ENCODE measurements at places on chromosomes 6 and 20. TPM values are rescaled to one million over a fixed set of nuclear protein-coding genes. Genes with fewer than 3 reads are reported as not detected.
A peak's percentile ranks its signal among the peaks of the same experiment; 100 is the strongest.

GRCh38 chr20:23159947-23160318 lies 73.8 kb upstream of the CD93 start:
- peak; percentile 14 for DNase-seq

GRCh38 chr6:168498161-168498843 lies 57.3 kb downstream of the SMOC2 start:
- DNase-seq: no peak

DNA sequence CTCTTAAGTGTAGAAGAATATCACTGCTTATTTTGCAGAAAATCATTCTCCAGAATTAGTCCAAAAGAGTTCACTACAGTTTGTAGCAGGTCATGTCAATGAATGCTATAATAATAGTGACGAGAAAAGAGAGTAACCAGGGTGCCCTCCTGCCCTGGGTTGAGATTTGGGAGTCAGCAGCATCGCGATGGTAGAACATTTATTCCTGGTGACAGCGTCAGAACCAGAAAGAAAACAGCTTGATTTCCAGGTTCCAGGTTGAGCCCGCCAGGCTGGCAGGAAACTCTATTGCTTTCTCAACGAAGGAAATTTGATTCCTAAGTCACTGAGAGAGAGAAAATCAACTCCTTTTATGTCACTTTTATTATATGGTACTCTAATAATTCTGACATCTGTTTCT lies 550.3 kb downstream of the QKI start:
- no peak for DNase-seq

DNA sequence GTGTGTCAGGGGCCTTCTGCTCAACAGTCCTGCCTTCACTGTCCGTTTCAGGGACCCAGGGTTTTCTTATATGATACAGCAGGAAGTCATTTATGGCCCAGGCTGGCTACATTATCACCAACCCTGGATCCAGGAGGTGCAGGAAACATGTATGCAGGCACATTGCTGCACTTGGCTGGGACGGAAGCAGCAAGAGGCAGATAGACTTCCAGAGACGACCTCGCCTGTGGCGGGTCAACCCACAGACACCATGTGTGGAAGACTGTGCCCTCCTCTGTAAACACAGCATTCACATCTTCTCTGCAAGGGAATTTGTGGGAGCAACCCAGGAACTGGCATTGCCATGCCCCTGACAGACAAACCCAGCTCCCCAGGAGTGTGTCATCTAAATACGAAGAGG lies 43.7 kb downstream of the TBC1D7 start:
- no peak for DNase-seq

DNA sequence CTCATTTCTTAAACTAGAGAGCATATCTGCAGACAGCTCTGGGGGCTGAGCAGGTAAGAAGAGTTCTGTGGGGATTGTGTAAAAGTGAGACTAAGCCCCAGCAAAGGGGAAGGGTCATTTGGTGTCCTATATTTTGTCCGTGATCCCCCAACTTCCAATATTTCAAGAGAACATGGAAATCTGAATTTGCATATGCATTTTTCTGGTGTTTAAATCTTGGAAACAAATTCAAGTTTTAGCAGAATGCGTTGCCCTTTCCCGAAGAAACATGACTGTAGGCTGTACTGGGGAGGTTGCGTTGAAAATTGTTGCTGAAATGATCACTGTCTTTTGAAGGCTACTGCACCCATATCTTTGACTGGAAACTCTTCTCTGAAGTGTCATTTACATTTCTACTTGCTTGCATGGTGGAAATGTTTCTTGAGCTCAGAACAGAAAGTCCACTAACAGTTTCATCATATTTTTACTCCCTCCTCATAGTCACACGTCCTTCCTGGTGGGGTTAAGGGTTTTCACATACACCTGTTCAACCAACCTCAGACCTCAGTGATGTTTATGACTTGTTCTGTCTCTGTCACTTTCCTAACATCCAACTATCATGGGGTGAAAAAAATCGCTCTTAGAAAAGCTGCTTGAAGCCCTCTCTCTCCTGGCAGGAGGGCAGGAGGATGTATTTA lies 140.3 kb downstream of the BCAS1 start:
- no peak for DNase-seq

Gene NRSN1
- 1.1 TPM for total RNA-seq

Gene SLC17A3
- not detected for total RNA-seq

Gene FOXQ1
- 0.53 TPM for total RNA-seq

Gene TAGAP
- total RNA-seq: 0.32 TPM

Gene TTK
- 13.5 TPM for total RNA-seq

Data from mesothelial cell of epicardium (in vitro differentiated cells).